ENCODE measurements at places on chromosomes 16 and 17.

- DNase-seq, result peak; percentile 38
Observed at GRCh38 chr17:51119415-51120356, 982 bp downstream of the SPAG9 start.

DNA sequence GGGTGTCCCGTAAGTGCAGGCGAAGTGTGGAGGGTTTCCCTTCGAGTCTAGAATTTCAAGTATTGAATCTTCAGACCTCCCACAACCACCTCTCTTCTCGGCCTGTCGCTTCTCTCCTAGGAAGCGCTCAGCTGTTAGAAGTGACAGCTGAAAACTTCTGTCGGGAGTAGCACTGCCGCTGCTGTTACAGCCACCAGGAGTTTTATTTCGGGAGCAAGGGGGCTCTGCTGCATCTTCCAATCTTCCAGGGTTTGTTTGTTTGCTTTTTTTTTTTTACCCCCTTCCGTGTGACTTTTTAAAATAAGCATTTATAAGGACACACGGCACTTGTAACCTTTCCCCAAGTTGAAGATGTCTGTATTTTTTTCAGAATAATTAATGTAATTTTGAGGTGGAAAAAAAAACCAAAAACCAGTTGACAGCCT is 767 bp downstream of the RPS6KB1 start:
- DNase-seq, result peak; percentile 44

- DNase-seq, result no peak
Observed at GRCh38 chr17:55294042-55294751, 29.4 kb downstream of the HLF start.

DNA sequence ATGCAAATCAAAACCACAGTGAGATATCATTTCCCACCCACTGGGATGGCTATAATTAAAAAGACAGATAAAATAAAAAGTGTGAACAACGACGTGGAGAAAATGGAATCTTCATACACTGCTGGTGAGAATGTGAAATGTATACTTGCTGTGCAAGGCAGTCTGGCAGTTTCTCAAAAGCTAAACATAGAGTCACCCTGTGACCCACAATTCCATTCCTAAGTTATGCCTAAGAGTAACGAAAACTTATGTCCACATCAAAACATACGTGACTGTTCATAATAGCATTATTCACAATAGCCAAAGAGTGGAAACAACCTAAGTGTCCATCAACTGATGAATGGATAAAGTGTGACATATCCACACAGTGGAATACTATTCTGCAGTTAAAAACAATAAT is 38.1 kb upstream of the VPS4A start:
- DNase-seq, result no peak

DNA sequence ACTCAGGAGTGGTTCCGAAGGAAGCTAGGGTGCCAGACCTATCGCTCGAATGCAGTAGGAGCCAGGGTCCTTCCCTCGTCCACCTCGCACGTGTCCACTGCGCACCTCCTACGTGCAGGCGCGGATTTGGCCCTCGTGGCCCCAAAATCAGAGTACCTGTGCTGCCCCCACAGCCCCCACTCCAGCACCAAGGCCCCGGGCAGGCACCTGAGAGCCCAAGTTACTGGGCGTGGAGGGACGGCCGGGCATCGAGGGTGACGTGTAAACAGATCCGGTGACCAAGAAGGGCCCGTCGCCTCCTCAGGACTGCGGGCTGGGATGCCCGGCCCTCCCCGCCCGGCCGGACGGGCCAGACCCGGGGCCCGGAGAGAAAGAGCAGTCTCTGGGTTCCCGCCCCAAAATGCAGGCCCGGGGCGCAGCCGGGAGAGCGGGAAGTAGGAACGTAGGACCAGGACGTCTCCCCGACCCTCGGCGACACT is 492 bp downstream of the SLC25A39 start:
- no peak for DNase-seq

- no peak for DNase-seq
Observed at GRCh38 chr17:67063141-67063540, 18.8 kb downstream of the CACNG1 start.

- no peak for DNase-seq
Observed at GRCh38 chr17:19002805-19003542, 1.6 kb downstream of the FAM83G start.

GRCh38 chr16:25855063-25855462 is 163.3 kb downstream of the HS3ST4 start:
- DNase-seq, result no peak

- no peak for DNase-seq
Observed at GRCh38 chr16:28923652-28924398, 1.2 kb downstream of the RABEP2 start.

- no peak for DNase-seq
Observed at GRCh38 chr17:81478119-81478518, 34.5 kb downstream of the ACTG1 start.

- DNase-seq, result no peak
Observed at GRCh38 chr16:31001507-31002249, 8.8 kb downstream of the STX1B start.

- no peak for DNase-seq
Observed at GRCh38 chr16:1612320-1613111, at the start of gene CRAMP1. CRAMP1 (plus strand) TSS chr16:1612360; CDS start chr16:1614640, 2,280 bp downstream.

- no peak for DNase-seq
Observed at GRCh38 chr16:13629704-13630103, 290.2 kb upstream of the ERCC4 start.

DNA sequence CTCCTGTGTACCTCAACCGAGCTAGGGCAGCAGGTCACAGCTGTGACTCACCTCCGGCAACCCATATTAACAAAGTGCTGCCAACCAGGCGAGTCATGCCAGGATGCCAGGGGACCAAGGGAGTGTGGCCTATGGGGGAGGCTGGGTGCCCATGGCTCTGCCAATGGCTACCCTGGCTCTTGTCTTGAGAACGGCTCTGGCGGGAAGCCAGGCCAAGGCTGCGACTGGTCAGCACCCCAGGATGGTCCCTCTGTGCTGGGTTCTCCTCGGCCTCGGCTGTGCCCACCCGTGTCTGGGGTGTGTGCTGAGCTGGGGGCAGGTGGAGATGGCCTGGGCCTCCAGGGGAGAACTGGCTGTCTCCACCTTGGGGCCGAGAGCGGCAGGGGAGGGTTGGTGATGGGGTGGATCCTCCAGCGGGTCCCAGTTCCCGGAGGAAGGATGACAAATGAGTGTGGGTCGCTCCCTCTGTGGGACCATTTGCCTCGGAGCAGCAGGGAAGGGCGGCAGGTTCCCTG is 75.8 kb downstream of the MRC2 start:
- peak; percentile 81 for DNase-seq

DNA sequence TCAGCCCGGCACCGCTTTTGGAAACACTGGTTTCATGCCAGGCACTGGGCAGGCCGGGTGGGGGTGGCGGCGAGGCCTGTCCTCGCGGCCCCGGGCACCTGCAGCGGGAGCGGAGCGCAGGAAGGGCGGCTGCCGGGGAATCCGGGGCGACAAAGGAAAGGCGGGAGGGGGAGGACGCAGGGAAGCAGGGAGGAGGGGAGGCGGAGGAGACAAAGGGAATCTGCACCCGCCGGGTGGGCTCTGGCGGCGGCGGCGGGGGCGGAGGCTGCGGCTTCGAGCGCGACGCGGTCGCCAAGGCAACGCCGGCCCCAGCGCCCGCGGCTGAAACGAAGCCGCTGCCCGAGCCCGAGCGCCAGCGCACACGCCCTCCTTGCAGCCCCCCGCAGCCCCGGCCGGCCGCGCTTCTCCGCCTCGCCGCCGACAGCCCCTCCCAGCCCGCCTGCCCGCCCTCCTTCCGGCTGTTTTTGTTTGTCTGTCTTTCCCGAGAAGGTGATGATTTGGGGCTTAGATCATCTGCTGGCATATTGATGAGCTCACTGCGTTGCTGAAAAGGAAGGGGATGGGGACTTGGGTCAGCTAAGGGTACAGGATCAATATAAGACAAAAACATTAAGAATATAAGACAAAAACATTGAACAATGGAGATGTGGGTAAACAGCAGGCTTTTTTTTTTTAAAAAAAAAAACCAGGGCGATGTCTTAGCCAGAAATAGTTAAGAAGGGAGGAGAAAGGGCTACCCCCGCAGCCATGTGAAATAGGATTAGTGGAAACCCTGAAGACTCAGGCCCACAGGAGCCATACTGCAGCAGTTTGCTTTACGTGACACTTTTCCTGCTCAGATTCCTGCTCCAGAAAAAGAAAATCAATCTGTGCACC is 32.7 kb downstream of the CDK5R1 start:
- DNase-seq, result no peak

GRCh38 chr17:45052052-45052772 is 780 bp upstream of the DCAKD start:
- peak; percentile 11 for DNase-seq

DNA sequence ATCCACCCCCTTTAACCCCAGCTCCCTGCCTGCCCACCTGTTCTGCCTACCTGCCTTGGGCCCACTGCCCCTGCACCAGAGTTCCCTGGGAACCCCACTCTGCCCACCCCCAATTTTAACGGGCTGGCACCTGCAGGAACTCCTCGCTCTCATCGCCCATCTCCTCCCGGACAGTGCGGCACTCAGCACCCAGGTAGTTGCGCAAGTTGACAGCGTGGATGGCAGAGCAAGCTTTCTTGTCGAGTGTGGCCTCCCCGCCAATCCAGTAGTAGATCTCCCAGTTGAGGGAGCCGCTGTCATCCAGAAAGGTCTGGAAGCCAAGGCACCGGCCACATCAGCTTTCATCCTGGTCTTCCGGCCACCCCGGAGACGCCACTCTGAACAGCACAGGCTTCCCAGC is 7.8 kb downstream of the FLII start:
- no peak for DNase-seq

GRCh38 chr16:10642964-10643363 is 51.8 kb downstream of the TEKT5 start:
- no peak for DNase-seq

GRCh38 chr17:68600067-68600930 is 868 bp downstream of the FAM20A start:
- DNase-seq, result no peak

GRCh38 chr17:73539166-73539565 is 105.1 kb downstream of the SDK2 start:
- DNase-seq, result no peak

DNA sequence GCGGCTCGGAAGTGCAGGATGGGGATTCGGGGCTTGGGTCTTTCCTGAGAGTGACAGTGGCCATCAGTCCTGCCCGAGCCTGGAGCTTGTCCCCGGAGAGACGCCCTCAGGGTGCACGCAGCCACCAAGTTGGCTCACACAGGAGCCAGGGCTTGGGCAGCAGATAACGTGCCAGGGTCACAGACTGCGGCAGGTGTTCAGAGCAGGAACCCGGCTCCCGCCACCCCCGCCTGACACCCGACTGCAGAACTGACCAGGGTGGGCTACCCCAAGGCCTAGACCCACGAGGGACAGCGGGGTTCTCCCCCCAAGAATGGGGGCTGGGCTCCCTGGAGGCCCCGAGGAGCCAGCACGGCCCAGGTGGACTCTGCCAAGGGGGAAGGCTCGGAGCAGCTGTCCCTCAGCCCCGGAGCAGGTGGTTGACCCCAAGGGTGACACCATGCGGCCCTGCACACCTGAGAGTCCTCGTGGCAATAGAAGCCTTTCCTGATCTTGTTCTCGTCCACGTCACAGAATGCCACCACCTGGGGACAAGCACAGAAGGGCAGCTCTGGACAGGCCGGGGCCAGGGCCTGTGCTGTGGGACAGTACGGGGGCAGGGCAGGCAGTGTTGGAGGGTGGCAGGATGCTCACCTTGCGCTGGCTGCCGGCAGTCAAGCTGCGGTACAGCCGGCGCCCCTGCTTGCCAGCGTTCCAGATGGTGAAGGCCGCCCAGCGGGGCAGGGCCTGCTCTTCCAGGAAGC is 117.1 kb upstream of the ZNF750 start:
- no peak for DNase-seq

DNA sequence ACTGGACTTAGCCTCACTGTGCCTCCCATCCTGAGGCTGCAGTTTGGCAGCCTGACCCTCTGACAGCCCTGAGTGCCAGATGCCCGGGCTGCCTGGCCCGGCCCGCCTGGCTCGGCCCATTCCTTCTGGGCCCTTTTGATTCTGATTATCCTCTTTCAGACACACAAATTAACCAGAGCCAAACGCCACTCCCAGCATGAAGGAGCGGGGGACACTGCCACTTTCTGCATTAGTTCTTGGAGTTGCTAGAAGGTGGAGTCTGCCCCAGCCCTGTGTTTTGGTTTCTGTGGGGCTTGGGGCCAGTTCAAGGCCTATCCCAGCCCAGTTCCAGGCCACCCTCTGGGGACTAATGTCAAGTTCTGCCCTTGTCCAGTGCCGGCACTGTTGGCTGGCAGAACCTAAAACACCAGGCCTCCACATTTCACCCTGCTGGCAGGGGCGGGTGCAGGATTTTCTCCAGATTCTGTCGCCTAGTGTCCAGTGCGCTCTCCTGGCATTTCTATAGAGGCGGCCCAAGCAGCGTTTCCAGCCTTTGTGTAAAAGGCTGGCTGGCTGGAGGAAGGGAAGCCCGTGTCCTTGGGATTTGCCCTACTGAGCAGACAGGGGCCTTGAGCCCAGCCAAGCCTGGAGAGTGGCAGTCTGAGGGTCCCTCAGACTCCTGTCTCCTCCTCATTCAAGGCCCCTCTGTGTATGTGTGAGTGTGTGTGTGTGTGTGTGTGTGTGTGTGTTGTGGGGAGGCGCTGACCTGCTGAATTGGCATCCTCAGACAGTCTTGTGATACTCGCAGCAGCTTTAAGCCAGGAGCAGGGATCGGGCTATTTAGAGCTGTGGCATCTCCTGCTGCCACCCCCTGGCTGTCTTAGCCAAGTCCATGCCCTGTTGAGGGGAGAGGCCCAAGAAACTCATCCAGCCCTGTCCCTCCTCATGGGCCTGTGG is 21.4 kb downstream of the PLCD3 start:
- no peak for DNase-seq

DNA sequence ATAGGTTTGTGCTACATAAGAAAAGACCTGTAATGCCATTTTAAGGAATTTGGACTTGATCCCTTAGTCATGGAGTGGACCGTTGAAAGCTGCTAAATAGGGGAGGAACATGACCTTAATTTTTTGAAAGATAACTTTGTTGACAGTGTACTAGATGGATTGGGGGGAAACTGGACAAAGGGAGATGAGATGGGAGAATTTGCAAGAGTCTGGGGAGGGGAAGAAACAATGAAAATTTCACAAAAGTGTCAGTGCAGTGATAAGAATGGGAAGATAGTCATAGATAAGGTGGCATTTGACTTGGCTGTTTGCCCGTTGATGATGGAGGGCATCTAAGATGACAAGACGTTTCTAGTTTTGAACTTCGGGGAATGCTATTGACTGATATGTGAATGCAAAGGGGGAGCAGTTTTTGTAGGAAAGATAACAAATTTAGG is 22.3 kb upstream of the KRT10 start:
- no peak for DNase-seq

GRCh38 chr17:8466456-8466855 is 30.8 kb downstream of the NDEL1 start:
- DNase-seq, result no peak

GRCh38 chr16:47136099-47136842 is 7.5 kb downstream of the NETO2 start:
- DNase-seq, result peak; percentile 41

GRCh38 chr17:36942019-36942599 is 4.8 kb downstream of the LHX1 start:
- DNase-seq, result no peak

GRCh38 chr16:55912022-55912421 is 36.8 kb upstream of the CES5A start:
- DNase-seq, result no peak

DNA sequence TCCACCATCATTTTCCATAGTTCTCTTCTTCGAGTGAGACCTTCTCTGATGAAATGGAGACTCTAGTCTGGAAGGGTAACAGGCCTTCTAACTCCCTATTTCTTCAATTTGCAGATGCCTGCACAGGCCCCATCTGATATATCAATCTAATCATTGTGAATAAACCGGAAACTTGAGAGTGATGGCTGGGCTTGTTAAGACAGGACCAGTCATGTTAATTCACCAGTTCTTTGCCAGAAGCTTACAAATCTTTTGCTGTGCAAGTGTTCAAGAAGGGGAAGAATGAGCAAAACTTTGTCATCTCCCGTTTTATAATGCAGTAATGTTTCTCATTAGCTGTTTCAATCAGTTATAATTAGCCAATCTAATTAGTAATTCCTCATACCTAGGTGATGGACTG is 1561.3 kb upstream of the GOT2 start:
- DNase-seq, result no peak
